Karpas-422 (cell line): ENCODE measurements at places on chromosomes 16 and 17.

DNA sequence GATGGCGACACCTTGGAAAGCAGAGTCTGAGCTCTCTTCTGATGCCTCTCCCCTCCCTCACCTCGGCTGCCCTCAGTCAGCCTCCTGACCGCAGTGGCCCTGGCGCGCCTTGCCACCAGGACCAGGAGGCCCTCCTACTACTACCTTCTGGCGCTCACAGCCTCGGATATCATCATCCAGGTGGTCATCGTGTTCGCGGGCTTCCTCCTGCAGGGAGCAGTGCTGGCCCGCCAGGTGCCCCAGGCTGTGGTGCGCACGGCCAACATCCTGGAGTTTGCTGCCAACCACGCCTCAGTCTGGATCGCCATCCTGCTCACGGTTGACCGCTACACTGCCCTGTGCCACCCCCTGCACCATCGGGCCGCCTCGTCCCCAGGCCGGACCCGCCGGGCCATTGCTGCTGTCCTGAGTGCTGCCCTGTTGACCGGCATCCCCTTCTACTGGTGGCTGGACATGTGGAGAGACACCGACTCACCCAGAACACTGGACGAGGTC, 4.4 kb downstream of the GPR142 start:
- no peak for DNase-seq

DNA sequence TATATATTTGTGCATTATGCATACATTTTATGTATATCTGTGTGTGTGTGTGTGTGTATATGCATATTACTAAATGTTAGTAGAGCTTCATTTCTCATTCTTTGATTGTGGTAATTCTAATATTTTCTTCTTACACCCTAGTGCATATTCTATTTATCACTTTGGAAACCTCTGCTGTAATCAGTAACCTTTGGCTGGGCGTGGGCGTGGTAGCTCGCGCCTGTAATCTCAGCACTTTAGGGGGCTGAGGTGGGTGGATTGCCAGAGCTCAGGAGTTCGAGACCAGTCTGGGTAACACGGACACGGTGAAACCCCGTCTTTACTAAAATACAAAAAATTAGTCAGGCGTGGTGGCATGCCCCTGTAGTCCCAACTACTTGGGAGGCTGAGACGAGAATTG, 26.9 kb downstream of the CPSF4L start:
- no peak for DNase-seq

DNA sequence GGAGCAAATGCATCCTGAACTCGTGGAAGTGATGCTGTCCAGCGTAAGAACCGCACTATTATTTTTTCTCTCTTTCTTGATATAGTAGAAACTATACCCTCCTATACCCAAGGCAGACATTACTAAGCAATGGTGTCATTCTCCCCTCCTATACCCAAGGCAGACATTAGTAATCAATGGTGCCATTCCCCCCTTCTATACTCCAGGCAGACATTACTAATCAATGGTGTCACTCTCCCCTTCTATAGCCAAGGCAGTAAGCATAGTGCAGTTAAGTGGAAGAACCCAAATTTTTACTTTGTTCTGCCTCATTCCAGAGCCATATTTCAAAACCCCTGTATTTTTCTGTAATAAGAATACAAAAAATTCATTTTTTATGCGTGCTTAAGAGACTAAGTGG, 506.2 kb upstream of the EEF2KMT start:
- no peak for DNase-seq

- no peak for DNase-seq
These were observed 176.4 kb upstream of the ZKSCAN2 start for GRCh38 chr16:25434064-25434463.

GRCh38 chr17:50618300-50618699, 16.4 kb upstream of the ABCC3 start:
- DNase-seq, result no peak

DNA sequence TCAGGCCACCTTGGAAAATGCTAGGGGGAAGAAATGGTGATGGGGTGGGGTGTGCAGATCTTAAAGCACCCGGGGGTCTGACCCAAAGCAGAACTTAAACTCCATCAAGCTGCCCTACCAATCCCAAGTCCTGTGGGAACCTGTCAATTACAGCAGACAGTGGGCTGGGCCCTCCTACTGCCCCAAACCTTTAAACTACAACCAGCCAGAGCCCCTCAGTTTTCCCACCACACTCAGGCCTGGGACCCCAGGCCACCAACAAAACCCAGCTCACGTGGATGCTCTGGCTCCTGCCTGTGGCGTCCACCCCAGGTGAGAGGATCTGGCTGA, 2.7 kb downstream of the MYO18A start:
- DNase-seq, result no peak

DNA sequence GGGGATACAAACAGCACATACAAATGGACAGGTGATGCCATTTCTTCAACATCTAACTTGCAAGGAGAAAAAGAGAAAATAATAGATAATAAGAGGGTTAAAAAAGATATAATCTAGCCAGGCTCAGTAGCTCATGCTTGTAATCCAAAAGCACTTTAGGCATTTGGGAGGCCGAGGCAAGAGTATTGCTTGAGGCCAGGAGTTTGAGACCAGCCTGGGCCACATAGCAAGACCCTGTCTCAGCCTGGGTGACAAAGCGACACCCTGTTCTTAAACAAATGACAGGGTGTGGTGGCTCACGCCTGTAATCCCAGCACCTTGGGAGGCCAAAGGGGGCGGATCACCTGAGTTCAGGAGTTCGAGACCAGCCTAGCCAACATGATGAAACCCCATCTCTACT, 19.3 kb downstream of the C16orf87 start:
- DNase-seq, result no peak

DNA sequence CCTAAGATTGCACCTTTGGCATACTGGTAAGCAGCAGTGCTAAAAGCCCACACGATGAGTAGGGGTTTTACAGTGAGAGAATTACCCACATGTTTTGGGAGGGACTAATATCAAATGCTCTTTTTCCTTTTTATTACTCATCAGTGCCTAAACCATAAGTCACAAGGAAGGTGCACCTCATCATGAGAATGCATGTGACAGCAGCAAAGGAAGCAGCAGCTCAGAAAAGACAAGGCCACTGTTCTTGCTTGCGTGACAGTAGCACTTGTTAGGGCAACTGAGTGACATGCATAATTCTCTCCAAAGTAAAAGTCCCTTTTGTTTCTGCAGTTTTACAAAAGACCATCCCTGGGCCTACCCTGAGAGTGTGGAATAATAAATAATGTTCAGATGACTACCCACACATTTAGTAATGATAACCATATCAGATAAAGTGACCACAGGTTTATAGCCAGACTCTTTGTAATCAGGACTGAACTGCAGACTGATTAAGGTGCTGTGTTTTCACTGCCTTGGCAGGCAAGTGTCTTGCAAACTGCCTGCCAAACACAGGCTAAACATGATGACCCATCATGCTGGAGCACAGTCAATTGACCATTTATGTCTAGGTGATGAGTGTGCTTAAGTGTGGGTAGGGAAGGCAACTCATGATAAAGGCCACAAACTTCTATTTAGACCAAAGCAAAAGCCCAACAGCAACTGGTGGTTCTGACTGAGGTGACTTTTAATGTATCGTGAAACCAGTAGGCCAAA, 1751.4 kb downstream of the TP53TG3F start:
- no peak for DNase-seq

DNA sequence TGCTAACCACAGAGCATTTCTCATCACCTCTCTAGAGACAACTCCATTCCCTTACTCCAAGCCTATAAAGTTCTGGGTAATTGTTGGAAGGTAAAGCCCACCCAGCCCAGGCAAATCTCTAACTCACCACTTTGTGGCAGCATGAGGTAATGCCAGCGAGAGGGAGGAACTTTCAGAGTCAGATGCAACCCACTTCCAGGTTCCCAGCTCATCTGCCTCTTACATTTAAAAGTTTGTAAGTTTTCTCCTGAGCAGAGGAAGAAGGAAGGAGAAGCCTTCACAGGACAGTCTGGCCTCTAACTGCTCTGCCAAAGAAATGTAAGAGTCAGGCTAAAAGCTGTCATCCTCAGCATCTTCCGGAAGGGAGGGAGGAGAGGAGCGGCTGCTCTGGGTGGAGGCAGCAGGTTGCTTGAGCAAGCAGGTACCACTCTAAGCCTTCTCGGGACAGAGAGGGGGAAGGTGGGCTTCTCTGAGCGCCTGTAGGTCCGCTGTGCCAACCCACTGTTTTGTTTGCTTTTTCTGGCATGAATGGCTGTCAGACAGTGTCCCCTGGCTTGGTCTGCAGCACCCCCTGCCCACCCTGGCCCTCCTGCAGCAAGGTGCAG, 1.0 kb downstream of the ZNF319 start:
- peak; percentile 67 for DNase-seq

- no peak for DNase-seq
These were observed 756 bp upstream of the MVP start for GRCh38 chr16:29819506-29819905.

- no peak for DNase-seq
These were observed 9.8 kb upstream of the SMIM5 start for GRCh38 chr17:75623386-75623785.

- DNase-seq, result no peak
These were observed 469 bp upstream of the MSLN start for GRCh38 chr16:760065-760464.

DNA sequence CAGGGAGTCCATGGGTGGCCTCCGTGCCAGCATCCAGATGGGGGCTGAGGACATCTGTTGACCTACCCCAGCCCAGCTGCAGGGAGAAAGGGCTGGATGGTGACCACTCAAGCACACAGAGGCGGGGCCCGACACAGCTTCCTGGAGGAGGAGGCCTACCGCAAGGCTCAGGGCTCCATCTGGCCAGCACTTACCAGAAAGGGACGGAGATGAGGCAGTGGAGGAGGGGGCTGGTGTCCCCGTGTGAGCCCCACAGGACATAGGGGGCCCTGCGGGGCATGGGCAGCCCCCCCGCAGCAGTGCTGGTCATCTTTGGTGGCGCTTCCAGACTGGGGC, 147.5 kb upstream of the CIBAR2 start:
- no peak for DNase-seq

GRCh38 chr16:92431-93339, 14.7 kb downstream of the MPG start:
- DNase-seq, result no peak

- DNase-seq, result no peak
These were observed 163.8 kb downstream of the MYO1D start for GRCh38 chr17:32713081-32713480.

GRCh38 chr17:29977836-29978235, 36.4 kb downstream of the EFCAB5 start:
- DNase-seq, result no peak

DNA sequence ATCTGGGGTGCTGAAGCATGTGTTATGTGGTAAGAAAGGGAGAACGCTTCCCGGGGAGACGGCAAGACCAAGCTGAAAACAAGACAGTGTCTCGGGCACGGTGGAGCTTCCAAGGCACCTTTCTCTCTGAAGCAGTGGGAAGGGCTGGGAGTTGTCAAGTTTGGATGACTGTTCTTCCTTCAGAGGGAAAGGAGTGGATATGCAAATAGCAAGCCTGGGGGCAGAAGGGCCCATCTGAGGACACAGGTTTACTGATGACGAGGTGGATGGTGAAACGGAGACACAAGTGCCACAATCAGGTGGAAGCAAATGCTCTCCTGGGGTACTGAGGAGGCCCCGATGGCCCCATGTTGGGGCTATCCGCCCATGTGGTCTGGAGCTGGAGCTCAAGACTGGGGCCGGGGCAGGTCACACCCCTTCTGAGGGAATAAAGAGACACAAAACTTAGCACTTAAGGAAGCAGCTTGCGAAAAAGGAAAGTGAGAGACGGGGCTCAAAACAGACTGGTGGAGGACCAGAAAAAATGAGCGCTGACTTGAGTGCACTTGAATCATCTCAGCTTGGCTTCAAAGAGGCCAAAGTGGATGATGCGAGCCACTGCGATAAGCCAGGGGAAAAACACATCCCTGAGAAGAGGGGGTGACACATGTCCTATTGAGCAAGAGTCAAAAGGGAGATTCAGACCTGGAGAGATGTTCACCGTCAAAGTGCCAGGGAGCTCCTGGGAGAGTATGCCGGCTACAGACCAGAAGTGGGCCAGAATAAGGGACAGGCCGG, 34.8 kb upstream of the MTSS2 start:
- no peak for DNase-seq

DNA sequence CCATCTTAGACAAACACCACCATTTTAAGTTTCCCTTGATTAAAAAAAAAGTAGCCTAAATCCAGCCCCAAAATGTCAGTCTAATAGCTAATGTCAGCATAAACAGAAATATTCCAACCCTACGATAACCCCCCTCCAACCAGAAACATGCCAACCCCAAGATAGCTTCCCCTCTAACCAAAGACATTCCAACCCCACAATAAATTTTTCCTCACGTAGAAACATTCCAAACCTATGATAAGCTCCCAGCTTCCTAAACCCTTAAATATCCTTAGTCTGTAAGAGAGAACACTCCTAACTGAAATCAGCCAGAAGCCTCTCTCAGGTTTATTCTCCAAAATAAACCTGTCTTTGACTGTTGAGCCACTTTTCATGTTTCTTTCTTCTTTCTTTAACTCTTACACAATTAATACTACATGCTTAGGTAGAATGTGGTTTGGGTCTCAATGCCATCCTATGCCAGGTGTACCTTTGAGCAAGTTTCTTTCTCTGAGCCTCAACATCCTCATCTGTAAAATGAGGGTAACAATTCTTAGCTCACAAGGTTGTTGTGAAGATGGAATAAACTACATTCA, 10.5 kb upstream of the KRT38 start:
- no peak for DNase-seq

- no peak for DNase-seq
These were observed 14.9 kb downstream of the RHOT1 start for GRCh38 chr17:32157225-32157624.

DNA sequence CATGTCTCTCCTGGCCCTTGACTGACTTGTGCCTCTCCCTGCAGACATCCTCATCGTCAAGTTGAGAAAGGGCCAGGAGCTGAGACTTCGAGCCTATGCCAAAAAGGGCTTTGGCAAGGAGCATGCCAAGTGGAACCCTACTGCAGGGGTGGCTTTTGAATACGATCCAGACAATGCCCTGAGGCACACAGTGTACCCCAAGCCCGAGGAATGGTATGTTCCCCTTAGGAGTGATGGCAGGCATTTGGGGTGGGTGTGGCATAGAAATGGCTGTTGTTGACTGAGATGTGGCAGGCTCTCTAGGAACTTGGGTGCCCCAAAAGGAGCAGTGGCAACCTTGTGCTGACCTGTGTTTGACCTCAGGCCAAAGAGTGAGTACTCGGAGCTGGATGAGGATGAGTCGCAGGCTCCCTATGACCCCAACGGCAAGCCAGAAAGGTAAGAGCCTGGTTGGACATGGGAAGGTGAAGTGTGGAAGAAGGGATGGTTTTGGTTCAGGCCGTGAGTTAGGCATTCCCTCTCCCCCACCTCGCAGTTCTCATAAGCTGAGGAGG, 7.5 kb downstream of the POLR2C start:
- DNase-seq, result no peak

- DNase-seq, result peak; percentile 85
These were observed at the start of gene SNX20 for GRCh38 chr16:50681021-50681885. Gene SNX20, minus strand, starts transcription at chr16:50681312. Its CDS starts 3,786 bp downstream, at chr16:50677526.

- no peak for DNase-seq
These were observed 170.2 kb downstream of the RAB11FIP4 start for GRCh38 chr17:31561469-31562375.

GRCh38 chr16:19095654-19096053, 18.1 kb upstream of the ITPRIPL2 start:
- DNase-seq, result peak; percentile 1

- DNase-seq, result no peak
These were observed 29.8 kb downstream of the PRSS54 start for GRCh38 chr16:58264961-58265479.

- DNase-seq, result no peak
These were observed 10.4 kb downstream of the NCBP3 start for GRCh38 chr17:3835410-3836229.

- DNase-seq, result no peak
These were observed 42.6 kb upstream of the SKAP1 start for GRCh38 chr17:48472411-48473281.
